ENCODE measurements at places on chromosomes 2 and 18. TPM values are rescaled to one million over a fixed set of nuclear protein-coding genes. Genes with fewer than 3 reads are reported as not detected.
A peak's percentile ranks its signal among the peaks of the same experiment; 100 is the strongest.

GRCh38 chr2:71690876-71691475, 237.6 kb downstream of the DYSF start:
- no peak for DNase-seq

DNA sequence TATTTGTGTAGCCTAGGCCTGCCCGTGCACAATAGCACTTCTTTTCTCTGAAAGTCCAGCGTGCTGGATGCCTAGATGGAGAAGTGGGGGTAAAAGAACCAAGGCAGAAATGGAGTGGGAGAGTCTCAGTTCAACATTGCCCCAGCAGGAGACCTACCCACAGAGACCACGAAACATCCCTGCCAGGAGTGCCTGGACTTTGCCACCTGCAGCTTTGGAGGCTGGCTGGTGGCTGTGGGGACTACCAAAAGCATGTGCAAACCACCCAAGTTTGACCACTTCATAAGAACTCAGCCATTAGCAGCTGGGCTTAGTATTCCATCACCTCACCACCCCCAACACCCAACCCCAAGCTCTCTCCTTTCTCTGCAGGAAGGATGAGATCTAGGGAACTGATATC, 416.9 kb upstream of the ID2 start:
- no peak for DNase-seq

- DNase-seq, result no peak
Measured at GRCh38 chr2:52539026-52539970, 1228.3 kb upstream of the CHAC2 start.

RGPD4 gene
- 0.09 TPM for total RNA-seq

DNA sequence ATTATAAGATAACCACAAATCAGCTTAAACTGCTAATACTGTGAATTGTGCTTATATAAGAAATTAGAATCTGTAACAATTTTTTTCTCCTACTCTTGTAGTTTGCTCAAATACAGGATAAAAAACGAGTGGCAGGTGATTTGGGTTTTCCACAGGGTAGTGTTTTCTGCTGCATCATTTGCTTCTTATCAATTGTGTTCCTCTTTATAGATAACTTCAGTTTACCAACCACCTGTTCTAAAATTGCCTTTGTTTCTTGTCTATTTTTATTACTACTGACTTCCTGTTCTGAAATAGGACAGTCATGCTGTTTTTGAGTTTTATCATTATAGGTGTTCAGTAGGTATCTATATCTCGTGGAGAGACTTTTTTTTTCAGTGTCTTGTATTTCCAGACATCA, 56.9 kb downstream of the MFSD6 start:
- no peak for DNase-seq

MYCN gene
- total RNA-seq, result 3.6 TPM

MCEE gene
- total RNA-seq, result 6.8 TPM

AP1S3 gene
- 3.8 TPM for total RNA-seq

DNA sequence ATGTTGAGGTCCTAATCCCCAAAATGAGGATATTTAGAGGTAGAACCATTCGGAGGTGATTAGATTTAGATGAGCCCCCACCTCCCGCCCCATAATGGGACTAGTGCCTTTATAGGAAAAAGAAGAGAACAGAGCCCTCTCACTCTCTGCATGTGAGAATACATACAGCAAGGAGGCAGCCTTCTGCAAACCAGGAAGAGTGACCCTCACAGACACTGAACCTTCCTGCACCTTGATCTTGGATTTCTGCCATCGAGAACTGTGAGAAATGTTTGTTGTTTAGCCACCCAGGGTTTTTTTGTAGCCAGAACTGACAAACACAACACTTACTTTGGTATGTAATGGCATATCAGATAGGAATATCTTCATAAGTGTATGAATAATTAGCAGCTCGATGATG, 83.7 kb downstream of the XIRP2 start:
- no peak for DNase-seq

GRCh38 chr2:216139884-216140283, 30.7 kb downstream of the XRCC5 start:
- no peak for DNase-seq

DNA sequence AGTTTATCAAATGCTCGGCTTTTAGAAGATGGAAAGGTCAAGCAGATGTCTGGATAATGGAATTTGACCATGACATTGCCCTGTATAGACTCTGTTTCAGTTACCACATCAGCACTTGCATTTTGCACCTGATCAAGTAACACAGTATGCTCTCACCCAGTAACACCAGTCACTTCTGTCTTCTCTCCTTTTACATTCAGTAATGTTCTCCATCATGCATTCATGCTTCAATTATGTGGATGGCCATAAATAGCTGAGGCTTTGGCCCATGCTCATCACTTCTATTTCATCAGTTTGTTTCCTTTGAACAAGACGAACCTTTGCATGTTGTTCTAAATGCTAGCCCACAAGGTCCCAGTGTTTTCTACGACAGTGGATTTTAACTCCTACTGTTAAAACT, 322.9 kb upstream of the ACVR2A start:
- DNase-seq, result no peak

- DNase-seq, result no peak
Measured at GRCh38 chr2:240462707-240463273, 27.3 kb downstream of the GPC1 start.

HK2 gene
- 11.0 TPM for total RNA-seq

- DNase-seq, result no peak
Measured at GRCh38 chr2:181367411-181367810, 89.8 kb upstream of the ITGA4 start.

DNA sequence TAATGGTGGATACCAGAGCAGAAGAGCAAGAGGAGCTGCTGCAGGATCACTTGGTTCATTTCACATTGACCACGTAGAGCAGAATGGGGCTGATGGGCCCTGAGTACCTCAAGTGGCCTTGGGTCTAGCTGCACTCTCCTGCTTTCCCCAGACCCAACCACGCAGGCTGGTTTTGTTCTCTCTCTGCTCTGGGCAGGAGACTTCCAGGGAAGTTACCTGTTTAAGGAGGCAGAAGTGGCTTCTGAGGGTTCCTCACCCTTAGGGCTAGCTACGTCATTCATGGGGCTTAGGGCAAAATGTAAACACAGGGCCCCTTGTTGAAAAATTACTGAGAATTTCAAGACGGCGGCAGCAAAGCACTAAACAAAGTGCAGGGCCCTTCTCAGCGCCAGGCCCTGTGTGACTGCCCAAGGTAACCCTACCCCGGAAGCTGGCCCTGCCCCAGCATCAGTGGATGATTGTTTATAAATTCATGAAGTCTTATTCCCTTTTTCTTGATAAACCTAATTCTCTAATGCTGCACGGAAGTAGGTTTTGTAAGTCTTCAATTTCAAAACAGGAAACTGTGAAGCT, 75.9 kb downstream of the TMEM182 start:
- no peak for DNase-seq

- no peak for DNase-seq
Measured at GRCh38 chr2:160670618-160671017, 177.0 kb upstream of the RBMS1 start.

DNA sequence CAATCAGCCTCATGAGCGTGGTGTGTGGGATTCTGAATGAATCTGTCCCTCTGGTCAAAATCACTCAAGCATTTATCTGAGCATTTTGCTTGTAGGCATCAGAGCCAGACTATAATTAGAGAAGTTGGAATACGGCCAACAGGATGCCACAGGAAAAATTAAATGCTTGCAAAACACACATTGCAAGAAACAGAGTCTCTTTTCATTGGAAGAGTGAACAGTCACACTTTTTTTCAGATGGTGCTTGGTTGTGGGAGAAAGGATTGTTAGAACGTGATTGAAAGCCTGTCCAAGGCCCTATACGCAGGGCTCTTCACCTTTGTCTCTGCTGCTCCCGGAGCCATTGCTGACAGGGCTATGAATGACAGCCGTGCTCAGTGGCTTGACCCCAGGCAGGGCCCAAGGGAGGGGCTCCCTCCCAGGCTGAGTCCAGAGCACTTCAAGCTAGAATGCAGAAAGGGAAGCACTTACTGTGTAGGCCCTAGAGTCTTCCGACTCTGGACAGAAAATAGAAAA, 59.8 kb downstream of the SNTG2 start:
- no peak for DNase-seq

GRCh38 chr18:34709104-34709503, 994 bp upstream of the DTNA start:
- no peak for DNase-seq

- no peak for DNase-seq
Measured at GRCh38 chr2:73107211-73107926, 5.4 kb downstream of the RAB11FIP5 start.

GRCh38 chr2:11742317-11742701, 4.1 kb upstream of the LPIN1 start:
- DNase-seq, result no peak

- peak; percentile 34 for DNase-seq
Measured at GRCh38 chr2:233247744-233248143, 3.7 kb upstream of the ATG16L1 start.

- DNase-seq, result peak; percentile 40
Measured at GRCh38 chr18:3625742-3626091, 175.7 kb downstream of the TGIF1 start.

SLC40A1 gene
- 5.7 TPM for total RNA-seq

DNA sequence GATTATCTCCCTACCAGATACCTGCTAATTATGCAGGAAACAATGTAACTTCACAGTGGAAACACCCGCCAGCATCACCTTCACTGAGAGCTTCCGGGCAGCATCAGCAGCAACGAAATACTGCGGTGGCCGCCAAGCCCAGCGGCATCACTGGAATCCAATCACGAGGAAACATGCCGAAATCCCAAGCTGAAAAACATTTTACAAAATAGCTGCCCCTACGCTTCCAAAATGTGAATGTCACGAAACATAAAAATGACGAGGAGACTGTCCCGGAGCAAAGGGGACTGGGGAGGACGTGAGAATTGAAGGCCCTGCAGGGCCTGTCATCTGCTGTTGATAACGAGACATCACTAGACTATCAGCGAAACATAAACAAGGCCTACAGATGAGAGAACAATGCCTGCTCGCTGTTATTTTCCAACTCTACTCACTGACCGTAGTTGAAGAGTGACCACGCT, 82.6 kb downstream of the HDAC4 start:
- peak; percentile 13 for DNase-seq

DNA sequence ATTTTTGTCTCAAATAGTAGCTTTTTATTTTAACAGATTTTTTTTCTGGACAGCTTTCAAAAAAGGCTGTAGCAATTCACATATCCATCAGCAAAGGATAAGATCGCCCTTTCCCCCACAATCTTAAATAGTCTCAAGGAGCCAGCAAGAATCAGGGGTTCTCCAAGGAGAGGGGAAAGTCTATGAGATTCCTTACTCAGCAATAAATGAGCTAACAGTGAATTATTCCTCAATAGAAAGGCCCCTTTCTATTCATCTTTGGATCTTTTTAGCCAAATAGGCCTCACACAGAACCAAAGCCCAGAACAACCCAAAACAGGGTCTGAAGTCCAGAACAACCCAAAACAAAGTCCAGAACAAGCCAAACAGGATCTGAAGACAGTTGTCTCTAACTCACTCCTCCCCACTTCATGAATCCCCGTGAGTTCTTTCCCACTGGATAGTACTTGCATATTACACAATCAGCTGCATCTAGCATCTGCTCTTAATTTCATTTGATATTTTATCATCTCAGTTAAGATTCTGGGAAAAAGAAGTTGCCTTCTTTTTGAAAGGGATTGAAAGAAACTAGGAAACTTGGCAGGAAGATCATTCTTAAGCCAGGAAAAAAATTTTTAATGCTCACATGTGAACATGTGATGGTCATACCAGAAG, 3.4 kb upstream of the DHRS9 start:
- no peak for DNase-seq

CCDC74B gene
- 1.6 TPM for total RNA-seq

RAPGEF4 gene
- 8.8 TPM for total RNA-seq

- DNase-seq, result no peak
Measured at GRCh38 chr2:191661097-191661924, 16.6 kb upstream of the NABP1 start.
